ENCODE measurements at places on chromosomes 3 and 15.

DNA sequence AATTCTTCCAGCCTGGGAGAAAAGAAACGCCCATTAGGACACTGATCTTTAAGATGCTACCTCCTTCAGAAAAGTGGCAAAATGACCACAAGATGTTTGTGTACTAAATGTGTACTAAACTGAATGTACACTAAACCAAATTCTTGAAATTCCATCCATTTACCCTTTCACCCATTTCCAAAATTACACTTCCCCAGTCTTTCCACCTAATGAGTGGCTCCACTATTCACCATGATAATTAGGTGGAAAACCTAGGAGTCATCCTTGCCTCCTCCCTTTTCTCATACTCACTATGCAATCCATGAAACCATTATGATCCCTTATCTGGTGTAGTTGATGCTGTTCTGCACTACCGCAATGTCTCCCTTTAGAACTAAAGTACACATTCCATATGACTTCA, 452.1 kb upstream of the THBS1 start:
- no peak for DNase-seq

DNA sequence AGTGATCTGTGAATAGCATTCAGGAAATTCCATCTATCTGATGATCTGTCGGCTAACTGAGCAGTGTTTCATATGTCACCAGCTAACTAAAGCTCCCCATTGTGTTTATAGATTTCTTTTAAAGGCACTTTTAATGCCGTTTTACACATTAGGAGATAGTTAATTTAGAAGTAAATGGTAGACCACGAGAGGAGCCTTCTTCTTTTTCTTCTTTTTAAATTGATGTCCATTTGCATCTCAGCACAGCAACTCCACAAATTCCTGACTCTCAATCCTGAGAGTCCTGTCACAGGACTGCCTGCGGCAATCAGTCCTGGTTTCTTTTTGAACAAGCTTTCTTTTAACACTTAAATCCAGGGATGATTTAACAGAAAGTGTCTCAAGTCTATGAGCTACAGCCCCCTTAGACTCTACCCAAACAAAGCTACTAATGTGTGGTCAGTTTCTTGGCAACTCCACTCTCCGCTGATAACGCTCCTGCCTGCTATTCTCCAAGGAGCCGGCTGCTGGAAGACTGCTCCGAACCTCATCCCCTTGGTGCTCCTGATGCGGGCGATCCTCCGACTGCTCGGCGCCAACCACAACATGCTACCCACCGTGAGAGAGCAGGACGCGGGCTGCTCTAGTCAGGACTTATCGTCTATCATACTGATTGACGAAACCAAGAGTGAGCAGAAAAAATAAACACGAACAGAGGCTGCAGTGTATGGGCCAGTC, 421.4 kb downstream of the MECOM start:
- DNase-seq = no peak

- no peak for DNase-seq
Observed at GRCh38 chr3:151880416-151880690, 6.9 kb downstream of the SUCNR1 start.

DNA sequence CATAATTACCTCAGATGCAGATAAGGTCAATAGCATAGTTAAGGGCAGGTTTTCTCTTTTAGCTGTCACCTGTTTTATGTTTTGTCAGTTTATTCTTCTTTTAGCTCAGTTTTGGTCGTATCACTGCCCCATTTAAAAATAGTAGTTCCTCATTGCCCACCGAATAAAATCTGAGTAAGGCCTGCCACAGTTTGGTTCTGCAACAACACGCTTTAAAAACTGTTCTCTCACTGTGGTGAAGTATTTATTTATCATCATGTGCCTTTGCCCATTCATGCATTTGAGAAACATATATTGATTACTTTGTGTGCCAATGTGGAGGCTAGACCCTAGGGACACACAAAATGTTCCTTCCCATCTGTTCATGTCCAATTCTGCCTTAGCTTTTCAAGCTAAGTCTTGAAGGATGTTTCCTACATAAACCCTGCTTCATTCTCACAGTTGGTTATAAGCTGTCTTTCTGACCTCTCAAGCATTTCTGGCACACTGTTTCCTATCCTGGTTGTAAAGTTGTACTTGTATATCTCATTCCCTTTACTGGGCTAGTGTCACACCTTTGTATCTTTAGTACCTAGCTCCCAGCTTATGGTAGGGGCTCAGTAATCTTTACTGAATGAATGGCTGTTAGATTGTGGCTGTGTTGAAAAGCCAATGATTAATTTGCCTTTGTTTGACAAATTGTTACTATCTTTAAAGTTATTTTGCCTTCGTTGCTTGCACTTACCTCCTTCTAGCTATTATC, 23.9 kb downstream of the AKAP13 start:
- DNase-seq = no peak

DNA sequence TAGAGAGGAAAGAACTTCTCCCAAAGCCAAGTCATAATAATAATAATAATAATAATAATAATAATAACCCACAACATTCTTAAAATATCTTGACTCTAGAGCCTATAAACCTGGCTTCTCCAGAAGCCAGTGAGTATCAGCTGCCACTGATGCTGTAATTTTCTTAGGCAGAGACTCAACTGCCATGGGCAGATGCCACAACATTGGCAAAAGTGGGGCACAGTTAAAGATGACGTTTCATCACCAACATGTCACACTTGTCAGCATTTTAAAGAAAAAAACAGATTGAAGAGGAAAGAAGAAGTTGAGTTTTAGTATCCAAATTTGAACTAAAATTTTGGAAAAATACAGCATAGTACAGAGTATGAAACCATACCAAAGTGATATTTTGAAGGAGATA, 265.0 kb downstream of the ZMAT3 start:
- DNase-seq = no peak

- no peak for DNase-seq
Observed at GRCh38 chr3:54527521-54527920, 400.3 kb downstream of the LRTM1 start.

- DNase-seq = no peak
Observed at GRCh38 chr3:112640276-112640929, 540 bp downstream of the CCDC80 start.

- no peak for DNase-seq
Observed at GRCh38 chr3:37520907-37521341, 340.8 kb upstream of the CTDSPL start.

GRCh38 chr3:151960961-151961580, 87.6 kb downstream of the SUCNR1 start:
- DNase-seq = no peak

GRCh38 chr3:56621681-56622080, 61.4 kb downstream of the TASOR start:
- no peak for DNase-seq

DNA sequence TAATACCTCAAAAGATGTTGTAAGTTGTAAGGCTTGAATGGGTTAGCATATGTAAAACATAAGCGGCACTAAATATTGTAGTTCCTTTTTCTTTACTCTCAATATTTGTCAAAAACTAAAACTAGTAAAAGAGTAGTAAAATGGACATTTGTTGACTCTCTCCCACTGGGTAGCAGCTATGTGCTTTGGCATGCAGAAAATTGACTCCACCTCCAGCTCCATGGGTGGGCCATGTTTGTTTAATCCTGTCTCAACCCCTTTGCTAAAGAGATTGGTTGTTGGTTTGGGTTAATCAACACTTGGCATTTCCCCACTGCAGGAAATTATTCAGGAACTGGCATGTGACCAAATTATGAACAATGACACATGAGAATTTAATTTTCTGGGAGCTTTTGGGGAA, 114.8 kb downstream of the EOMES start:
- no peak for DNase-seq

- DNase-seq = no peak
Observed at GRCh38 chr3:53890726-53891475, 758 bp downstream of the SELENOK start.

- DNase-seq = no peak
Observed at GRCh38 chr3:167110901-167111300, 269.2 kb downstream of the ZBBX start.

DNA sequence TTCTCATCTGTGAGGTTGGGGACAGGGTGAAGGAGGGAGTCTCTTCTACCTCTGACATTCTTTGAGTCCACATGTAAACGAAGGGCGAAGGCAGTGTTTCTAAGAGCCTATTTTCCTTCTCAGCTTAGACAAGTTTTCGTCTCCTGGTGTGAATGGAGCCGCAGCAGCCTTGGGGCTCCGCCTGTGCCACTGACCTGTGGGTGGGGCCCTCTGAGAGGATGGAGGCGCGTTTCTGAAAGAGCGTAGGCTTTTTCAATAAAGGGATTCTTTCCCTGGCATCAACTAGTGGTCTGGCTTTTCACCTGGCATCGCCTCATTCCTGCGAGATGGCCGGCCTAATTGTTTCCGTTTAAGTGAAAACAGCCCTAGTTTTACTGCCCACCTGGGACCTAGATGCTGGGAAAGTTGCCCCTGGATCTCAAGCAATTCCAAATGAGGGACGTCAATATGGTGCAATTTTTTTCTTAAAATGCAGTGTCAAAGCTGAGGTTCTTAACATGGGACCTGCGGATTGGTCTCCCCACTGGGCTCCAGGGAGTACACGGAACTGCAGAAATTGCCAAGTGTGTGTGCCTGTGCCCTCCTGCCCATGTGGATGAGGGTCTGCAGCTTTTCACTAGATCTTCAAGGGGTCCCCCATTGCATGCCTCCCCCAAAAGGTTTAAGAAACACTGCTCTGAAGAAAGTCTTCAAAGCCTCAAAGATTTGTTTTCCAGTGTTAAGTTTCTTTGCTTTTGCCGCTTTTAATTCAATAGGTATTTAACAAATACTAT, 958 bp downstream of the GLDN start:
- DNase-seq = no peak

- no peak for DNase-seq
Observed at GRCh38 chr3:25465266-25465860, 37.3 kb downstream of the RARB start.

DNA sequence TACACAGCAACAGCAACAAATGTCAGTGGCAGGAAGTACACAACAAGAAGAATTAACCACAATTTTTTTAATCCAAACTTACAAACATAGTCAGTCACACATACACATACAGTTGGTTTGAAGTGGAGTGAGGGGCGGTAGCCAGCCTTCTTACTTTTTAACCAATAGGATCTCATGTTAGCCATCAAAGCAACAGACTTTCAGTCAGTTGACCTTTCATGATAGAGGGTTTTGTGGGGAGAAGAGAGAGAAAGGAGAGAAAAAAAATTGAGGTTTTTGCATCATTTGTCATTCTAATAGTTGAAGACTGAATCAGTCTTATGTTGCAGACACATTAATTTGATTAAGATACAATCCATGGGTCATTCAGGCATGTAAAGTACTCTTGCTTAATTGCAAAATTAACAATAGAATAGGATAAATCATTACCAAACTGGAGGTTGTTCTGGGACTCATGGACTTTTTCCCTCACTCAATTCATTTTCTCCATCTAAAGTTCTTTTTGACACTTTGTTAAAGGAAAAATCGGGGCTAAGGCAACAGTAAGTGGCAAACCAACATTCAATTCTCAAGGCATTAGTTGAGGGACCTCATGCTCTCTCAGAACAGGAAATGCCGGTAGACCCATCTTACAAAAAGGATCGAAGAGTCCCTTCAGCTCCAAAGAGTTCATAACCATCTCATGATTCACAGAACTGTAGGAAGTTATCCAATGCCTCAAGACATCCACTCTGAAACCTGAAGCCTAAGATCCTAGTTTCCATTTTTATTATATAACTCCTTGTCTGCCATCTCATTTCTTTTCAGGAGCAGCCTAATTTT, 159.5 kb upstream of the LPP start:
- no peak for DNase-seq

DNA sequence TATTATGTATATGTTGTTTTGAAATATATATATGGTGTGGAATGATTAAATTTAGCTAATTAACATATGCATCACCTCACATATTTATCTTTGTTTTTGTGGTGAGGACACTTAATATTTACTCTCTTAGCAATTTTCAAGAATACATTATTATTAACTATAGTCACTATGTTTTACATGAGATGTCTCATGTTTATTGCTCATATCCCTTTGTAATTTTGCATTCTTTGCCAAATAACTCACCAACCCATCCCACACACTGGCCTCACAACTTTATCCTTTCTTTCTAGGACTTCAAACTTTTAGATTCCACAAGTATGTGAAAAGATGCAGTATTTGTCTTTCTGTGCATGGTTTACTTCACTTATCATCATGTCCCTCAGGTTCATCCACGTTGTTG, 950.2 kb upstream of the CADM2 start:
- no peak for DNase-seq

- DNase-seq = no peak
Observed at GRCh38 chr3:126550488-126551051, 8.2 kb downstream of the C3orf22 start.

- no peak for DNase-seq
Observed at GRCh38 chr3:75254685-75255084, 409.4 kb upstream of the FRG2C start.

GRCh38 chr3:62028236-62028635, 345.1 kb downstream of the FEZF2 start:
- DNase-seq = no peak

DNA sequence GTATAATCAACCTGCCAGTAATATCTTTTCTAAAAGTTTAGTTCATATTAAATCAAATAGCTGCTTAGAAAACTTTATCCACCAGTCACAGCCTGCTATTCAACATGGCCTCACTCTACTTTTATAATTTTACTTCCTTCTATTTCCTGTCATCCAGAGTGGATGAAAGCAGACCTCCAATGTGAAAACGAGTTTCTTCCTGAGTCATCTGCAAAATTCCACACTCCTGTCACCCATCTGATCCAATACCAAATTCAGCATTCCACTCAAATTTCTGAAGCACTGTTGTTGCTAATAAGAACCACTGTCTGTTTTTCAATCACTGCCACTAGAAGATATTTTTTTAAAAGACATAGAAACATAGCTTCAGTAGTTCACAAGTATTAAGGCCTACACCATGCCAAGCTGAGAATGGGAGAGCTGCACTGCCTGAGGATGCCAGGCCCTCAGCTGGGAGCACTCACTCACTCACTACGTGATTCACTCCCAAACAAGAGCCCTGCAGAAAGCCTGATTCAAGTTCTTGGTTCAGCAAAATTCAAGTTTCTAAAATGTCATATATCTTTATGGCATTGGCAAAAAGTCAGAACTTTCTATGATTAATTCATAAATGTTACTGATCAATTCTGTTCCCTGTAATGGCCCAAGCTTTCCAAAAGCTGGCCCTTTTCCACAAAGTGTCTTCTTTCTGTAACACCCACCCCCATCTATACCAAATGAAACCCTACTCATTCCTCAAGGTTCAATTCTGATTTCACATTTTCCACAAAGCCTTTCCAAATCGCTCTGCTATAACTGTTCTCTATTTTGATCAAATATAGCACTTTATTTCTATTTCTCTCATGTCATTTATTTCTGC, 82.9 kb downstream of the FSIP1 start:
- no peak for DNase-seq

DNA sequence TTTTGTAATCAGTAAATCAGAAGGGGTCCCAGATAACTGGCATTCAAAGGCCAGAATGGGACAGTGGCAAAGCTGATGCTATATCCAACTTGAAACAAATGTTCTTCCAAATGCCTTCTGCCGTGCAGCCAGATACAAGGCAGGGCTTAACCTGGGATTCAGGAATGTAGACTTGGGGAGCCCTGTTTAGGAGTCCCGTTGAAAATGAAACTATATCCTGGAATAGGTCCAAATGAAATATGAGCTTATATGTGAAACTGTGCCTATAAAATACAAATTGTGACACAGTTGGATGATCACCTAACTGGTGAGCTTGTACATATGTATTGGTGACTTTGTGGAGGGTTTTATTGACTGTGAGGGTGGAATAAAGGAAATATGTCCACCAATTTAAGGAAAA, 28.7 kb downstream of the FRMD4B start:
- DNase-seq = no peak

GRCh38 chr3:27392950-27393679, 23.9 kb upstream of the NEK10 start:
- DNase-seq = no peak
